ENCODE measurements at places on chromosomes 3 and 15.

DNA sequence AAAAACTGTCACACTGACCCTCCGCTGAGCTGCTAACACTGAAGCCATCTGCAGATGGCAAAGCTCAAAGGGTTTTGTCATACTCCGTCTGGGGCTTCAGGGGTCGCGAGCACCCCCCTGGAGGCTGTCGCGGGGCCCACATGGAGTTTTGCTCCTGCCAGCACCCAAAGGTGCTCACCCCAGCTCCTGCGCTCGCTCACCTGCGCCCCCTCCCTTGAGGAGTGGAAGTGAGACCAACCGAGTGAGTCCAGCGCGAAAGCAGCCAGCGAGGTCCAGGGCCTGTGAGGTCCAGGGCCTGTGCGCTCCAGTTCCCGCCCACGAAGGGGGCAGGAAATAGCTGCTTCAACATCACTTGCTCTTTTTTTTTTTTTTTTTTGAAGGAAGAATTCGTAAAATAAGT lies 208.5 kb downstream of the ROBO2 start:
- no peak for DNase-seq

- no peak for DNase-seq
Observed at GRCh38 chr15:78617516-78617915, 3.3 kb downstream of the CHRNA3 start.

GRCh38 chr3:188798556-188799145 lies 373.1 kb upstream of the TPRG1 start:
- DNase-seq: no peak

DNA sequence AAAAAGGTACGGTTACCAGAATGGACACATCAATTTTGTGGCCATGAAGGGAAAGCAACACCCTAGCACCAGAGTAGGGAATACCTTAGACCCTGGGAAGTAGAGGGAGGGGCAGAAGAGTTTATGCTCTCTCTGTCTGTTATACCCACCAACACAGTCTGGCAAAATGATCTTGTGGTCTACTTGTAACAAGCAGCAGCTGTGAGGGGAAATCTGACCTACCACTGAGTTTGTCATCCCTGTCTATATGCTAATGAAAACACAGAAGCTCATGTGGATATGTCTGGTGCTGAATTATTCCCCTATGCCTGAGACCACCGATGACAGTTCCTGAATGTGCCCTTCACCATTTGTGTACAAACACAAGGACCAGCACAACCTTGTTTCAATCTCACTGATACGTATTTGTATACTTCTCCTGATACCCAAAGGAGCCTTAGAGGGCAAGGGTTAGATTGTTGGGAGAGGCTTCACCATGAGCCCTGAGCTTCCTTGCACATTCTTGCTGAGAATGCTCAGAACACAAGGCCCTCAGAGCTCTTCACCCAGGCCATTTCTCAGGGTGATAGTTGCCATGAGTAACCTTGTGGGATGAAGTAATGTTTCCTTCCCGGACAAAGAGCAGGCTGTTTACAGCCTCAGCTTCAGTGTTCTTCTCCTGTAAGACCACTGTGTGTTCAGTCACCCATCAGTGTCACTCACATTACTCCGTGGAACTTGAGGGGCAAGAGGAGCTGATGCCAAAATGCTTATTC lies 24.7 kb upstream of the ZNF639 start:
- DNase-seq: no peak

GRCh38 chr3:71825551-71826283 lies 40.8 kb upstream of the PROK2 start:
- no peak for DNase-seq

- no peak for DNase-seq
Observed at GRCh38 chr3:138408751-138409570, 25.5 kb upstream of the ESYT3 start.

GRCh38 chr3:138936741-138937689 lies 9.9 kb downstream of the FOXL2 start:
- no peak for DNase-seq

GRCh38 chr15:49918121-49918520 lies 200.9 kb downstream of the ATP8B4 start:
- DNase-seq: no peak

DNA sequence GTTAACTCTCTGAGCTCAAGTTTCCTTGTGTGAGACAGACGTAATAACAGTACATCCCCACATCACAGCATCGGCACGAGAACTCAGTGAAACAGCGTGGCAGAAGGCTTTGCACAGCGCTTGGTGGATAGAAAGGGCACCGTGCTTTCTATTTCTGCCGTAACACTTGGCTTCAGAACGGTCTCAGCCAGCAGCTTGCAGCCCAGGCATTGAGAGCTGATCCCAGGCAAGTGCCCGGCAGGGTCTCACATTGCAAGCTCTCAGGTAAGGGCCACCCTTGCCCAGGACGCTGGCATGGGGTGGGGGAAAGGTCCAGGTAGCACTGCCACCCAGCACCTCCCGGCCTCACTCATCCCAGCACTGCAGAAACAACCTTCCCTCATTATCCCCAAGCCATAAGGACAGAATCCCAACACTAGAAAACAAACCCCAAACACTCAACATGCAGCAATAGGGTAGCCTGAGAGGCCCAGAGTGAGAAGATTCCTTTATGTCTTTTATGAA lies 70.5 kb upstream of the ITGA11 start:
- no peak for DNase-seq

DNA sequence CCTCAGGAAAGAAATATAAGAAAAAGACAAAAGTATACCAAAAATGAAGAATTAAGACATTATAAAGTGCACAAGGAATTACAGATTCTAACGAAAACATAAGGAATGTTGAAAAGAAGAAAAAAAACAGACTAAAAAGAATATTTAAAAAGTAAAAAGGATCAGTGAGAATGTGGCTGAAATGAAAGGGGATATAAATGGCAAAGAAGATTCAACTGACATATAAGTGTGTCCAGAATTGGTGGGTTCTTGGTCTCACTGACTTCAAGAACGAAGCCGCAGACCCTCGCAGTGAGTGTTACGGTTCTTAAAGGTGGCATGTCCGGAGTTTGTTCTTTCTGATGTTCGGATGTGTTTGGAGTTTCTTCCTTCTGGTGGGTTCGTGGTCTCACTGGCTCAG lies 44.8 kb downstream of the DCBLD2 start:
- DNase-seq: no peak

GRCh38 chr15:88776646-88777045 lies 26.6 kb upstream of the ACAN start:
- no peak for DNase-seq

- no peak for DNase-seq
Observed at GRCh38 chr3:20916951-20917606, 731.1 kb upstream of the SGO1 start.

Measured in fibroblast of skin of back (primary cell).